ENCODE measurements at places on chromosomes 4 and X.

GRCh38 chrX:152904151-152905080, 6.5 kb downstream of the ZNF185 start:
- DNase-seq = no peak

- no peak for DNase-seq
These were observed 174.7 kb downstream of the UGT8 start for GRCh38 chr4:114773339-114773738.

DNA sequence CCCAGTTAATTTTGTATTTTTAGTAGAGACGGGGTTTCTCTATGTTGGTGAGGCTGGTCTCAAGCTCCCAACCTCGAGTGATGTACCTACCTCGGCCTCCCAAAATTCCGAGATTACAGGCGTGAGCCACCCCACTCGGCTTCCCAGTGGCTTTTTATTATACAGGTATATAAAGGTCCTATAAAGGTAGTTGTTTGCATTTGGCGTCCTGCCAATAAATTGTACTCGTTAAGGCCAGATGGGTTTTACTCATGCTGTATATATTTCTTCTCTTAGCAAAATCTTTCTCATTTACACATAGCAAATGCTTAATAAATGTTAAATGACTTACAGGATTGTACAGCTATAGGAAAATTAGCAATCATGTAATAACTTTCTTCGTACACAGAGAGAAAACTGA, 6.9 kb downstream of the SHROOM3 start:
- DNase-seq = no peak

- DNase-seq = no peak
These were observed 200.4 kb downstream of the CAMK2D start for GRCh38 chr4:113561092-113561491.

DNA sequence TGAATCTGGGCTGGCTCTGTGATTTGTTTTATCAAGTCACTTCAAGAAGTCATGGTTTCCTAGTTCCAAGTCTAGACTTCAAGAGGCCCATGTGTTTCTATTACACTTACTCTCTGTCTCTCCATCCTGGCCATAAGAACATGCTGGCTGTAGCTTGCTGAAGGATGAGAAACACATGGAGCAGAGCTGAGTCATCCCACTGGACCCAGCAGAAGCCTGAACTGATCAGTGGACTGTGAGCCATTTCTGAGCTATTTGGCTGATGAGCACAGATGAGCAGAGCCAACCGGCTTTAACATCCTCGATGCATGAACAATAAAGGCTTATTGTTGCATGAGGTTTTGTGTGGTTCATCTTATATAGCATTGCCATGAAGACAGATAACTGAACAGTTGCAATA, 290.6 kb upstream of the BOD1L1 start:
- peak; percentile 77 for DNase-seq

DNA sequence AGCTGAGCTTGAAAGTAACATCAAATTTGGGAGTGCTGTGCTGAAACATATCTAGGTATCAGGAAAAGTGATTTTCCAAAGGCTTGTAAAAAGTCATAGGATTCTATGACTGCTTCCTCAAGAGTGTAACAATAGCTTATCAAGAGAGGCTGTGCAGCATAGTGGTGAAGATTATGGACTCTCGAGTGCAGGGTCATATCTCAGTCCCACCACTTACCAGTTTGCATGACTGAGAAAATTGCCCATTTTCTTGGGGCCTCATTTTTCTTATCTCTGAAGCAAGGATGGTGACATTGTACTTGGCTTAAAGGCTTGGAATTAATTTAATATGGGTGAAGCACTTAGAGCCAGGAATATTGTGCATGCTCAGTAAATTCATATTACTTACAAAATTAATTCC, 57.2 kb downstream of the AFF1 start:
- DNase-seq = no peak

DNA sequence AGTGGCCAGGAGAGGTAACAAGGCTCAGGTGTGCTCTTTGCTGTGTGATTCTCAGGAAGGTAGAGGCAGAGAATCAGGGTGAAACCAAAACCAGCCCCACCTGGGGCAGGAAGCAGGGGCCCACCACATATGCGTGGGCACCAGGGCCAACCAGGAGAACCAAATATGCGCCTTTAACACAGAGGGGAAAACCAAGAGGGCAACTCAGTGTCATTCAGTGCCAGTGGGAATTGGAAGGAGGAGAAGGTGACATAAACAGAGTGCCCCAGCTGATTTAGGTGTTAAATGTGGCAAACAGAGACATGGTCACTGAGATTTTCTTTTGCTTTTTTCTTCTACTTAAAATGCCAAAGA, 106.8 kb upstream of the MAMLD1 start:
- no peak for DNase-seq

- DNase-seq = no peak
These were observed 67.1 kb downstream of the MID1IP1 start for GRCh38 chrX:38868321-38868720.

DNA sequence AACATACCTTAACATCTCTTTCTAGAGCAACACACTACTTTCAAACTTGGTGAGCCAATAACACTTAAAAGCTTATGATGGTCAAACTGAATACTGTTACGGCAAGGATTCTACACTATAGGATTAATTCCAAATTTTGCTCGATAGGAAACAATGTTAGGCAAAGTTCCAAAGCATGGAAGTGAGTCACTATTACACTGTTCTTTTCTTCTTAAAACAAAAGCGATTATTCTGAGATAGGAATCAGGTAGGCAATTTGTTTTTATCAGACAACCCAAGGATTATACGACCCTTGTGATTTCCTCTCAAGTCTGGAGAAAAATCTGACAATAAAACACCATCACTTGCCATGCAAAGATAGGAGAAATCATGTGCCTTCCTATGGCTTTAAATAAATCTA, 81.5 kb downstream of the HUWE1 start:
- no peak for DNase-seq

- no peak for DNase-seq
These were observed 160.9 kb downstream of the CBR4 start for GRCh38 chr4:168849030-168849675.

All from epithelial cell of prostate (primary cell).